ENCODE measurements at places on chromosomes 16 and 17. TPM values are rescaled to one million over a fixed set of nuclear protein-coding genes. Genes with fewer than 3 reads are reported as not detected.

CYTH1 gene
- 131 TPM for total RNA-seq

- H3K36me3 ChIP-seq, result peaks cover 30% of the 10 kb centered on the region
- H3K27ac ChIP-seq, result no peak overlapping the region
- no peaks in the 10 kb centered on the region for H3K27me3 ChIP-seq
- H3K4me3 ChIP-seq, result no peak overlapping the region
- peaks cover 10% of the 10 kb centered on the region for H3K4me1 ChIP-seq
Measured at GRCh38 chr16:56368545-56368944, 56.8 kb downstream of the AMFR start.

TCAP gene
- 0.83 TPM for total RNA-seq

DNA sequence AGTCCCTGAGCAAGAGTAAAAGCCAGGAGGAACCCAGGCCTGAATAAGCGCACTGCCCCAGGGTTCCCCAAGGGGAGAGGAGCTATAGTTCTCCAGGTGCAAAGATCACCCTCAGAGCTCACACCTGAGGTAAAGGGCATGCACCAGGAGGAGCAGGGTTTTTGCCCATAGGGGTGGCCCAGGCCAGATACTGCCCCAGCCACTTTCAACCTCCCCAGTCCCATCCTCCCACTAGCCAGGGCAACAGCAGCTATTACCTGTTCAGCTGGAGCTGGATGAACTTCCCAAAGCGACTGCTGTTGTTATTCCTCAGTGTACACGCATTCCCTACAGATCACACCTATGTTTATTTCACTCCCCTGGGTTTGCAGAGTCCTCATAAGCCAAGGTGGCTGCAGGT lies 19.8 kb downstream of the MYO19 start:
- H3K4me1 ChIP-seq, result no peaks in the 10 kb centered on the region
- no peak overlapping the region for H3K4me3 ChIP-seq
- H3K27me3 ChIP-seq, result no peaks in the 10 kb centered on the region
- DNase-seq, result no peak
- no peak overlapping the region for H3K27ac ChIP-seq
- peaks cover 52% of the 10 kb centered on the region for H3K36me3 ChIP-seq

- H3K36me3 ChIP-seq, result peaks cover 41% of the 10 kb centered on the region
- H3K4me1 ChIP-seq, result peaks cover 6% of the 10 kb centered on the region
- H3K4me3 ChIP-seq, result no peak overlapping the region
- H3K27ac ChIP-seq, result no peak overlapping the region
- no peaks in the 10 kb centered on the region for H3K27me3 ChIP-seq
- DNase-seq, result no peak
Measured at GRCh38 chr17:47131761-47132160, 57.3 kb downstream of the CDC27 start.

SRR gene
- 15.6 TPM for total RNA-seq

- peaks cover 12% of the 10 kb centered on the region for H3K27me3 ChIP-seq
- no peak for DNase-seq
- no peaks in the 10 kb centered on the region for H3K4me1 ChIP-seq
- no peaks in the 10 kb centered on the region for H3K36me3 ChIP-seq
- no peak overlapping the region for H3K27ac ChIP-seq
Measured at GRCh38 chr16:9007177-9007794, 43.6 kb upstream of the USP7 start.

CHCT1 gene
- total RNA-seq, result not detected

DNA sequence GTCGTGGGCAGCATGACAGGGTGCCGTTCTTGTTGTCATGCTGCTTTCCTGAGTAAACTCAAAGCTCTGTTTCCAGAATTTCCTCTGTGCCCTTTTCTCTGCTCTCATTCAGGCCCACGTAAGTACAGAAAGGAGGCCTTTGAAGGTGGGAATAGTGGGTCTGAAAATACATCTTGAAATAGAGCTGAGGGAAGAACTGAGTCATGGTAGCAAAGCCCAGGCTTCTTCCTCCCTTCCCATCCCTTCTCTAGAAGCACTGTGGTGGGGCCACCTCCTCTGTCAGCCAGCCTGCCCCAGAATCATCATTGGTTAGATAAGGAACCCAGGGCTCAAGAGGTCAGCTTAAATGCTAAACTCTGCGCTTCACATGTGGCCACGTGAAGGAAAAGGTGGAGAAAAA lies 9.4 kb downstream of the CTRL start:
- H3K36me3 ChIP-seq, result peaks cover 5% of the 10 kb centered on the region
- H3K27me3 ChIP-seq, result no peaks in the 10 kb centered on the region
- H3K4me1 ChIP-seq, result peaks cover 23% of the 10 kb centered on the region
- H3K27ac ChIP-seq, result peak overlapping the region; percentile 80
- no peak for DNase-seq

DNA sequence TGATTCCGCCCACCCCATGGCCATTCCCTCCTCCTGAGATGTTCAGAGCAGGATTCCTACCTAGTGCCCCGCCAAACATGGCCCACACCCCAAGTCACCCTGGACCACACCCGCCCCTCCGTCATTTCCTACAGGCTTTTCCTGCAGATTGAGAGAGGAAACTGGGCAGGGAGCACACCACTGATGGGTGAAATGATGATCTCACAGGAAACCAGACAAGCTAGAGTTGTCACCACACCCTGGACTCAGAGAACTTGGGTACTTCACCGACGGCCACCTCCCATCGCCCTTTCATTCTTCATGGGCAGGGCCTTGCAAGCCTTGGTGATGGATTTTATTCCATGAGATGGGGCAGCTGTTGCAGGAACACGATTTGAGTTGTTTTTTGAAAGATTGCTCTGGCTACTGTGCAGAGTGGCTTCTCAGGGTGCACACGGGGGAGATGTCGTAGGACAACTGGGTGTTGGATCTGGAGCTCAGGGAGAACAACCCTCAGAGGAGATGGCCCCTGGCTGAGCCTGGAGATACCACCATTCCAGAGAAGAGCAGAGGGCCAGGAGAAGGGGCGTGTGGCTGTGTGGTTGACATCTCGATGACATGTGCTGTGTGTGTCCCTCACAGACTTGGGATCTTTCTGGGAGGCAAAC lies 7.4 kb upstream of the B9D1 start:
- H3K27me3 ChIP-seq, result peaks cover 2% of the 10 kb centered on the region
- H3K4me1 ChIP-seq, result peaks cover 60% of the 10 kb centered on the region
- H3K4me3 ChIP-seq, result peak overlapping the region; percentile 81
- H3K27ac ChIP-seq, result peak overlapping the region; percentile 90
- H3K36me3 ChIP-seq, result peaks cover 2% of the 10 kb centered on the region
- peak; percentile 86 for DNase-seq

- peak overlapping the region; percentile 94 for H3K27ac ChIP-seq
- H3K4me3 ChIP-seq, result peak overlapping the region; percentile 80
- peaks cover 70% of the 10 kb centered on the region for H3K4me1 ChIP-seq
- H3K36me3 ChIP-seq, result peaks cover 73% of the 10 kb centered on the region
- DNase-seq, result no peak
Measured at GRCh38 chr17:66307257-66307656, 4.8 kb downstream of the PRKCA start.

DNA sequence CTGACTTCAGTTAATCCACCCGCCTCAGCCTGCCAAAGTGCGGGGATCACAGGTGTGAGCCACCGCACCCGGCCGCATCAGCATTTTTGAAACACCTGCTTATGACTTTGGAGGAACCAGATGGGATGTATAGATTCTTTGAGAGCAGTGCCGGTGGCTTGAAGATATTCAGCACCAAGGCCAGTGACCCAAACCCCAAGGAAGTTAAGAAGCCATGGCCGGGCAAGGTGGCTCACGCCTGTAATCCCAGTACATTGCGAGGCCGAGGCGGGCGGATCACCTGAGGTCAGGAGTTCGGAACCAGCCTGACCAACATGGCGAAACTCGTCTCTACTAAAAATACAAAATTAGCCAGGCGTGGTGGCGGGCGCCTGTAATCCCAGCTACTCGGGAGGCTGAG lies 43.9 kb downstream of the TRARG1 start:
- no peaks in the 10 kb centered on the region for H3K36me3 ChIP-seq
- peaks cover 2% of the 10 kb centered on the region for H3K4me1 ChIP-seq
- H3K27ac ChIP-seq, result no peak overlapping the region
- DNase-seq, result no peak
- no peak overlapping the region for H3K4me3 ChIP-seq

- no peaks in the 10 kb centered on the region for H3K36me3 ChIP-seq
- no peaks in the 10 kb centered on the region for H3K4me1 ChIP-seq
- no peak for DNase-seq
- no peak overlapping the region for H3K27ac ChIP-seq
- no peak overlapping the region for H3K4me3 ChIP-seq
Measured at GRCh38 chr17:69501591-69502468, 87.3 kb downstream of the MAP2K6 start.

ENO3 gene
- 51.0 TPM for total RNA-seq

DNA sequence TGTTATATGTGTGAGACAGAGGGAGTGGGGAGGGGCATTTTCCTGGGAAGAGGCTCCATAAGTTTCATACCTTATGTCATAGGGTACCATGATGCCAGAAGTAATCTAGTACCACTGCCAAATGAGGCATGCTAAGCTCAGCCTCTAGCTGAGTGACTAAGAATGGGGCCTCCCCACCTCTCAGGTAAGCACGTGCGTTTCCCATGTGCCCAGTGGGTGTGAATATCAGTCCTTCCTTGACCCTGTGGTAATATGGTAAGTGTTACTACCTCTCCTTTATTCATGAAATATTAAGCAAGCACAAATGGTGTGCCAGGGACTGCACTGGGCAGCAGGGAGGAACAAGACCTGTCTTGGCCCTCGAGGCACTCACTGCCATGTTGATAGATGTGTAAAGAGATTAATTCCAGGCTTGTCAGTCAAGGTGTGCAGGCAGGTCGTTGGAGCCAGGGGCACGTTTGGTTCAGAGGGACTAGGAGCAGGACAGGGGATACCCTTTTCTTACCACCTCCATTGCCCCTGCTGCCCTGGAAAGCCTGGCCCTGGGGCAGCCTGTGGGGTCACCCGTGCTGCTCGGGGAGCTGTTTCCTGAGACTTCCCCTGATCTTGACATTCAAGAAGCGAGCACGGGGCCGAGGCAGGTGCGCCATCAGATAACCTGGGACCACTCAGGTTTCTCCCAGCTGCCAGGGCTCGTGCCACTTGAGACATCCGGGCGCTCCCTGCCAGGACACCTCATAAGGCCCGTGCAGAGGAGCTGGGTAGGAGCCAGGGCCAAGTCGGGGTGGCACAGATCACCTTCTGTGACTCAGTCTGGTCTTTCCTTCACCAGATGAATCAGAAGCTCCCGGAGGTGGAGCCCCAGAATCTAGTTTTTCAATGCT lies 8.8 kb downstream of the RSAD1 start:
- no peaks in the 10 kb centered on the region for H3K4me1 ChIP-seq
- H3K27me3 ChIP-seq, result no peaks in the 10 kb centered on the region
- DNase-seq, result no peak
- H3K36me3 ChIP-seq, result peaks cover 23% of the 10 kb centered on the region
- H3K4me3 ChIP-seq, result no peak overlapping the region
- H3K27ac ChIP-seq, result no peak overlapping the region

- DNase-seq, result peak; percentile 85
- H3K4me3 ChIP-seq, result peak overlapping the region; percentile 51
- H3K4me1 ChIP-seq, result peaks cover 66% of the 10 kb centered on the region
Measured at GRCh38 chr16:27174007-27174406, 29.3 kb upstream of the KDM8 start.

TBC1D3E gene
- total RNA-seq, result not detected

MAP3K3 gene
- total RNA-seq, result 26.7 TPM

DNA sequence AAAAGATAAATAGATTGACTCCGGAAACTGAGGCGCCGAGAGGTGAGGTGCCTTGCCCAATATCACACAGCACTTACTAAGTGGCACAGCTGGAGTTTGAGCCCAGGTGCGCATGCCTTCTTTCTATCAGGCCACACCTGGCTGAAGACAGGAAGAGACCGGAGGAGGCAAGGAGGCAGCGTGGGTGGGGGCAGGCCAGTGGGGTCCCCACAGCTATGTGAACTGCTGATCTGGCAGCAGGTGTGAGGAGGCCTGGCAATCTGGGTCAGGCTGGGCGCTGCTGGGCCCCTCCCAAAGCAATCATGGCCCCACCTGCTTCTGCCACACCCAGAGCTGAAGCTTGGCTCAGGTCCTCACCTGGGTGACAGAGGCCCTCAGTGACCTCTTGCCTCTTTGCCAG lies 1.9 kb upstream of the GDPD3 start:
- H3K4me1 ChIP-seq, result peaks cover 12% of the 10 kb centered on the region
- H3K27ac ChIP-seq, result no peak overlapping the region
- H3K27me3 ChIP-seq, result no peaks in the 10 kb centered on the region
- no peak for DNase-seq
- peaks cover 27% of the 10 kb centered on the region for H3K36me3 ChIP-seq

- H3K4me3 ChIP-seq, result peak overlapping the region; percentile 77
- peaks cover 72% of the 10 kb centered on the region for H3K4me1 ChIP-seq
- peak; percentile 63 for DNase-seq
Measured at GRCh38 chr17:67478401-67479041, 101.4 kb downstream of the PITPNC1 start.

DNA sequence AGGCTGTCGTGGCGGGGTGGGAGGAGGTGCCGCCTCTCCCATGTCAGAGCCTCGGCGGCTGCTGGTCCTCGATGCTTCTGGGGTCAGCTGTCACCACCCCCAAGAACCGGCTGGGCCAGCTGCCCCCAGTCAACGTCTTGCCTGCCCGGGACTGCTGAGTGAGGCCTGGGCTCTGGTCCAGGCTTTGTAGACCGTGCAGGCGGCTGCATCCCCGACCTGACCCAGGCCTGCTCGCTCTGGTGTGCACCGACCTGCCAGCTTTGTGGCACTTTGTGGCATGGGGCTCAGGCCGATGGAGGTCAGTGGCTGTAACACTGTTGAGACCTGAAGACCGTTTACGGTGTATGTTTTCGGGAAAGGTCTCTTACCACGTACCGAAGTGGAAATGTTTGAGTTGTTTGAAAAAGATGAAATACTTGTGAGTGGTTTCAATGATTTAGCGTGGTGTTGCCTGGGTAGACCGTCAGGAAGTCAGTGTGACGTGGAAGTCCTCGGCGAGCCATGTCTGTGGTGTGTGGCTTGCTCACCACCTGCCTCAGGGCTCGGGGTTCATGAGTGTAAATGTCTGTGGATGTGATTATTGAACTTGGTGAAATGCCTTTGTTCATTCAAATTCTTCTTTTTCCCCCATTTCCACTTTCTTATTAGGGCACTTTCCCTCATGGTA lies 53.2 kb upstream of the ZNF750 start:
- peaks cover 48% of the 10 kb centered on the region for H3K36me3 ChIP-seq
- H3K27me3 ChIP-seq, result no peaks in the 10 kb centered on the region
- peak overlapping the region; percentile 73 for H3K4me3 ChIP-seq

GRCh38 chr16:82329504-82330192 lies 159.6 kb upstream of the MPHOSPH6 start:
- DNase-seq, result no peak
- H3K36me3 ChIP-seq, result no peaks in the 10 kb centered on the region
- peaks cover 2% of the 10 kb centered on the region for H3K27me3 ChIP-seq
- H3K4me3 ChIP-seq, result no peak overlapping the region

DNA sequence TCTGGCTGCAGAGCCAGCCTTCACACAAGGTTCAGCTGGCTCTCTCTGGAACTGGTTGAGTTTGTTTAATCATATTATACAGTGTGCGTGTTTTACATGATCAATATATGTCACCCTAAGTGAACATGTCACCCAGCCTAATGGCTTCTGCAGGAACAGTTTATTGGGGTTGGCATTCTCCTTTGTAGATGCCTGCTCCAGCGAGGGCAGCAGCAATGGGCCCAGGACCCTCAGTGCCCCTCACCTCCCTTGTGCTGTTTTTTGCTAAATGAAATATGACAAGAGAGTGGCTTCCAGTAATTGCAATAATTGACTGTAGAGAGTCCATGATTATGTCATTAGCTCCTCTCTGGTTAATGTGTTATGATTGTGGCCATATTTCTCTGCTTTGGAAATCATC lies 387.2 kb downstream of the TMEM114 start:
- no peak for DNase-seq
- H3K4me1 ChIP-seq, result no peaks in the 10 kb centered on the region
- H3K36me3 ChIP-seq, result no peaks in the 10 kb centered on the region
- no peaks in the 10 kb centered on the region for H3K27me3 ChIP-seq
- no peak overlapping the region for H3K27ac ChIP-seq

GRCh38 chr16:64997121-64997520 lies 124.7 kb downstream of the CDH11 start:
- no peaks in the 10 kb centered on the region for H3K36me3 ChIP-seq
- H3K27me3 ChIP-seq, result no peaks in the 10 kb centered on the region
- DNase-seq, result no peak
- H3K4me3 ChIP-seq, result no peak overlapping the region

TMC8 gene
- total RNA-seq, result 231 TPM
